ENCODE measurements at places on chromosomes 12 and 14.

DNA sequence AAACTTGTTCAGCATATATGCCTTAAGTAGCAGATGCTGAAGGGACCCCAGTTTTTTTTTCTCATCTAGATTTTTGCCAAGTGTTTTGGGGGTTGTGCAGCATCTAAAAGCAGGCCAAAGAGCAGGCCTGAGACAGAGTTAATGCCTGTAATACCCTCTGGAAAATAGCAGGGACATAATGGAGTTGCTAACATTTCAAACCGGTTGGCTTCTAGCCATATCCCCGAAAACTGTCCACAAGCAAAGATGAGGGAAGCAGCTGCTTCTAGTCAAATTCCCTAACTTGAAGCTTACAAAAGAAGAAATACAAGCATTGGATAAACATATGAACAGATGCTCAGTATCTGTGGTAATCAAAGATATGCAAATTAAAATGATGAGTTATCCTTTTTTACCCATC lies 52.1 kb upstream of the AEBP2 start:
- no peak for DNase-seq

GRCh38 chr12:90244232-90244631 lies 535.6 kb upstream of the ATP2B1 start:
- DNase-seq = no peak

DNA sequence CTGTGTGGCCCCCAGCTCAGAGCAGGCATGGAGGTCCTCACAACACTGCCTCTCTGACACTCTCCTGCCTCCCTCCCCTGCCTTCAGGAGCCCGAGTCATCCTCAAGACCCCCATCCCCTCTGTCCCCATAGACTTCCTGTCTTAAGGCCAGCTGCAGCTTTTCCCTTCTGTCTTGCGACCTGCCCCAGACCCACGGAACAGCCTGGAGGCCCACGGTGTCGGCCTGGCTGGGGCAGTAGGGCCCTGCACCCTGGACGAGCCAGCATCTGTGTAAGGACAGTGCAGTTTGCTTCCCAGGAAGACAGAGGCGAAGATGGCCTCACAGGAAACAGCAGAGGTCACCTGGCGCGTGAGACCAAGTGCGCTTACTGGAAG lies 9.7 kb downstream of the TEDC1 start:
- no peak for DNase-seq

- no peak for DNase-seq
Measured at GRCh38 chr12:47488888-47489287, 216.9 kb downstream of the RPAP3 start.

- no peak for DNase-seq
Measured at GRCh38 chr14:50022661-50023060, 93.7 kb downstream of the VCPKMT start.

GRCh38 chr14:37842106-37842505 lies 246.7 kb downstream of the TTC6 start:
- no peak for DNase-seq

DNA sequence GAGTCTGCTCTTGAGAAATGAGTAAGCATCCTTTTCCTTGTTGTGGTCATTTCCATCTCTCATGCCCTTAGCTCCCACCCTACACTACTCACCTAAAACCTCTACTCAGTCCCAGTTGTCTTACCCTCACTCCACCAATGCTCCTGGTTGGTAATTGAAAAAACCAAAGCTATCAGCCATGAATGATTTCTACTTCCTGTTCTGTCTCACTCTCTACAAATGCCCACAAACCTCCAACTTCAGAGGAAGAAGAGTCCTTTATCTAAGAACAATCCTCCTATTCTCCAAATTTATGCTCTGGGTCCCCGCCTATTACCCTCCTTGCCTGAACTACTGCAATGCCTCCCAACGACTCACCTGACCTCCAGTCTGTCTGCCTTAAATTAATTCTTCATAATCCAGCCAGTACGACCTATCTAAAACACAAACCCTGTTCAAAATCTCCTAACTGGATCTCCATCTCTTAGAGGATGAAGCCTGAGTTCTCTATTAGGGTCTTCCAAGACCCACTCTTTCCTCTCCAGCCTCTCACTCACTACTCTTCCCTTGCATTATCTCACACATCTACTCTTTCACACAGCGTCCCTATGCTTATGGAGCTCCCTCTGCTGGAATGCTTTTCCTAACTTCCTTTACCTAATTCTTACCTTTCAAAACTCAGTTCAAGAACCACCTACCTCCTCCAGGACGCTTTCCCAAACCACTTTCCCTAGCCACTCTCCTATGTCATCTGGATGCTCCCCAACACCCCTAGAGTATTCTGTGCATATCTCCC lies 2.2 kb downstream of the DHRS1 start:
- no peak for DNase-seq

GRCh38 chr14:98965076-98965475 lies 306.9 kb downstream of the BCL11B start:
- DNase-seq = no peak

- DNase-seq = no peak
Measured at GRCh38 chr14:25680934-25681333, 631.0 kb upstream of the STXBP6 start.

DNA sequence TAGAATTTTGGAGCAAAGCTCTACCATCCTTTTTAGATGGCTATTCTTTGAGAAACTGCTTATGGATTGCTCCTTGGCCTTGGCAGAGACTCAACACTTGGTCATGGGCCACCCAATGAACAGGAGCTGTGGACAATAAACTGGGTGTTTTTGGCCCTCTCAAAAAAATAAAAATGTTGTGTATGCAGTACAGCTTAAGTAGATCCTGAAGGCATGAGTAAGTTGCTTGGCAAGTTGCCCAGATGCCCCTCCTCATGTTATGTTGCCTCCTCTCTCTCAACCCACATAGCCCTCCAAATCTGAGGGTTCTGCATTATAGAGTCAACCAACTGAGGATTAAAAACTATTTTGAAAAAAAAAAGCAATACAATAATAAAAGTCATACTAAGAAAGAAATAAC lies 124.9 kb downstream of the ATP23 start:
- DNase-seq = no peak

DNA sequence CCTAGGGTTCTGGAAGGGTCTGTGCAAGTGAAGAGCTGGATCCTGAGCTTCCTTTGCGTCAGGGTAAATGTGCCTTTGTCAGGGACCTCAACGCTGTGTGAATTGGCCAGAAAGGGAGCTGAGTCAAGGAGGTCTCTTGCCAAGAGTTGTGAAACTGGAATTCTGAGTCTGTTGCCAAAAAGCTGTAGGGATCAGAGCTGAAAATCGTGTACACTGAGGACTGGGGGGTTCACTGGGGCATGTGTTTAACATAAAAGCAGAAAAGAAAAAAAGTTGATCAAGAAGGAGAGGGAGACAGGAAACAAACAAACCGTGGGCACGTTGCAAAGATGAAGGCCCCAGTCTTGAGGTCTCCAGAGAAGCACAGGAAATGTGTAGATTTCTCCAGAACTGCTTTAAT lies 1081.5 kb downstream of the VRK1 start:
- DNase-seq = no peak

DNA sequence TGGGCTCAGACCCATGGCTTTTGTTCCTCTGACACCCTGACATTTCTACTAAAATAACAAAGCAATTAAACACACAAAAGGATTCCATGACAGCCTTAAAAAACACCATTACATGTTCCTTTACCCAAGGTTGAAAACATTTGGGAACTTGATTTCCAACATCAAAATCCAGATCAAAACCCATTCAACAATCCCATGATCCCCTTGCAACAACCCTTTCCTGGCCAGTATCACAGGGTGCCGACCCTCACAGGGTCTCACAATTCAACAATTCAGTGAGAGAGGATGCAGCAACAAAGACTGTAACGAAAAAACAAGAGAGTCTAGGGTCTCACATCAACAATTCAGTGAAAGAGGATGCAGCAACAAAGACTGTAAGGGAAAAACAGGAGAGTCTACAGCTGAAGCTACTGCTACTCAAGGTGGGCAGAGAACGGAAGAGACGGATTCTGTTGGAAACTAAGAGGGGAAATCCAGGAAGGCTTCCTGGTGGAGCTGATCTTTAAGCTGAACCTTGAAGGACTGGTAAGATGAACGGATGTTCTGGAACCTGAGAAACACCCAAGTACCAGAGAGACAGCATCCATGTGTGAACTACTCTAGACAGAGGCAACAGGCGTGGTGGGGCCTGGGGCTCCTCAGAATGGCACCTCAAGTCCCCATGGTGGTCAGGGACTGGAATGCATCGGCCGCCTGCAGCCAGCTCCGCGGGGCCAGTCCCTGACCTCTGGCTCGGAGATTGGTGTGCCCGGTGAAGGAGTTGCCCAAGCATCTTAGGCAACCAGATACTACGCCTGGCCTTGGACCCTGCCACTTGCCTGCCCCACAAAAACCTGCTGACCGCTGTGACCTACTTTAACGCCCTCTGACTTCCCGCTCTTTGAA lies 22.7 kb upstream of the ZFP36L1 start:
- no peak for DNase-seq

DNA sequence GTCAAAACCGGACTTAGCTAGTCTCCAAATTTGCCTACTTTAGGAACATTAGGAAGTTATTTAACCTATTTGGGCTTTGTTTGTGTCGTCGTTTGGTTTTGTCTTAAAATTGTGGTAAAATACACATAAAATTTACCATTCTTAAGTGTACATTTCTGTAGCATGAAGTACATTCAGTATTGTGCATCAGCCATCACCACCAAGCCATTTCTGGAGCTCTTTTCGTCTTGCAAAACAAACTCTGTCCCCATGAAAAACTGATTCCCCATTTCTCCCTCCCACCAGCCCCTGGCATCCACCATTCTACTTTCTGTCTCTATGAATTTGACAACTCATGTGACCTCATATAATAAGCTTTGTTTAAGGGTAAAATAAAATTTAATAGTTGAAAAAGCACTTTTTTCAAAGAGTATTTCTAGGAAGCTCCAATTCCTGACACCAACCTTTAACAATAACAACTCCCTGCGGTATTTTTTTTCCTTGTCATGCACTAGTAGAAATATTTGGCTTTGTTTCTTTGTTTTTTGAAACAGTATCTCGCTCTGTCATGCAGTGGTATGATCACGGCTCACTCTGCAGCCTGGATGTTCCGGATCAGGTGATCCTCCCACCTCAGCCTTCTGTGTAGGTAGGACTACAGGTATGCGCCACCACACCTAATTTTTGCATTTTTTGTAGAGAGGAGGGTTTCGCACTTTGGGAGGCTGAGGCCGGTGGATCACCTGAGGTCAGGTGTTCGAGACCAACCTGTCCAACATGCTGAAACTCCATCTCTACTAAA lies 3.6 kb upstream of the UBC start:
- DNase-seq = no peak

DNA sequence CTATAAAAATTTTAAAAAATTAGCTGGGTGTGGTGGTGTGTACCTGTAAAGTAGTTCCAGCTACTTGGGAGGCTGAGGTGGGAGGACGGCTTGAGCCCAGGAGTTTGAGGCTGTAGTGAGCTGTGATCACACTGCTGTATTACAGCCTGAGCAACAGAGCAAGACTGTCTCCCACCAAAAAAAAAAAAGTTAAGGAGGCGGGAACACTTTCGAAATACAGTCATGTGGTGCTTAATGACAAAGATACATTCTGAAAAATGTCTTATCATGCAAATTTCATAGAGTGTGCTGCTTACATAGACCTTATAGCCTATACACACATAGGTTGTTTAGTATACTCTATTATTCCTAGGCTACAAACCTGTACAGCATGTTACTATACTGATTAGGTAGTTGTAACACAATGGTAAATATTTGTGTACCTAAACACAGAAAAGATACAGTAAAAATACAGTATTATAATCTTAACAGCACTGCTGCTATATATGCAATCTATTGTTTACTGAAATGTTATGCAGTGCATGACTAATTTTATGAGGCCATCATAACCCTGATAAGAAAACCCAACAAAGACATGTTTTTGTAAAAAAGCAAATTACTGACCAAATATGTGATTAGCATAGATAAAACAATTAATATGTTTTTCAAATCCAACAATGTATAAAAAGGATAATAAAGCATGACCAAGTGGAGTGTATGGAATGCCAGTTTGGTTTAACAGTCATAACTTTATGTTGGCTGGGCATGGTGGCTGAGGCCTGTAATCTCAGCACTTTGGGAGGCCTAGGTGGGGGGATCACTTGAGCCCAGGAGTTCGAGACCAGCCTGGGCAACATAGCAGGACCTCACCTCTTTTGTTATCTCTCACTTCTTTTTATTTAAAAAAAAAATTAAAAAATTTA lies 11.4 kb downstream of the EIF2S1 start:
- DNase-seq = no peak

DNA sequence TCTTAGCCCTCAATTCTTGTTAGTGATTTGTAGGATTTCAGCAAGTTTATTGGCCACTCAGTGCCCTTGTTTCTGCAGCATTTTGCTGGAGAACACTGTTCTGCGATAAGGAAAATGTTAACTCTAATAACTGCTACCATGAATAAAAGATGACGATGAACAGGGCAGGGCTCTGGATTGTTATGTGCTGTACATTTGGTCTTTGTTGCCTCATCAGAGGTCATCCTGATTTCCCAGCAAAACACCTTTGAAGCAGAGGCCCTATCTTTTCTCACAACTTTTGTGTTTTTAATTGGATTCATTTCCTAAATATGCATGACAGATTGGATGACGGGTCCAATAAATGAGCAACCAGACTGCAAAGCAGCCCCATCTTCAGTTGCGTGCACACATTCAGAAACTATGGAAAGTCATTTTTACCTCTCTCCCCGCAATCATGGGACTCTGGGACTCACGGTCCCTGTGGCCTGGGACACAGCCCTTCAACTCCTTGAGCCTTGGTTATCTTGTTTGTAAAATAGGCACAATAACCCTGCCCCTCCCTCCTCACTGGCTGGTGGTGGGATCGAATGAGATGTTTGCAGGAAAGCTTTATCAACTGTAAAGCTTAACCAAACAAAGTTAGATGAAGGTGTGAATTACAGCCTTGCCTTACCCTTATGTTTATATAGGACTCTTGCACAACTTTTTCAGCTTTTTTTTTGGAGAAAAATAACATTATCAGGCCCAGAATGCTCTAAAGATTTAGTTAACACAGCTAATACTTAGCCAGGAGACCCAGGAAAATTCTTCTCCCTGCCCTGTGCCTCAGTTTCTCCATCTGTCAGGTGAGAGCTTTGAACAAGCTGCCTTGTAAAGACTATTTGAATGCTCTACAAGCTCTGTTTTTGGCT lies 45.4 kb downstream of the RPH3A start:
- no peak for DNase-seq

All from stimulated activated CD4-positive, alpha-beta T cell treated with anti-CD3 and anti-CD28 coated beads, Interleukin-15, amount 100 ng/mL, for 48 hours (primary cell).